NCI-H2171 (cell line): ENCODE measurements at places on chromosomes 13 and 19.

- DNase-seq = peak; percentile 77
Measured at GRCh38 chr19:7789447-7789846, 26.4 kb downstream of the CLEC4M start.

- DNase-seq = peak; percentile 76
Measured at GRCh38 chr19:56252699-56253422, 19.7 kb upstream of the EDDM13 start.

GRCh38 chr13:75721307-75721706 is 85.2 kb downstream of the LMO7 start:
- DNase-seq = no peak

DNA sequence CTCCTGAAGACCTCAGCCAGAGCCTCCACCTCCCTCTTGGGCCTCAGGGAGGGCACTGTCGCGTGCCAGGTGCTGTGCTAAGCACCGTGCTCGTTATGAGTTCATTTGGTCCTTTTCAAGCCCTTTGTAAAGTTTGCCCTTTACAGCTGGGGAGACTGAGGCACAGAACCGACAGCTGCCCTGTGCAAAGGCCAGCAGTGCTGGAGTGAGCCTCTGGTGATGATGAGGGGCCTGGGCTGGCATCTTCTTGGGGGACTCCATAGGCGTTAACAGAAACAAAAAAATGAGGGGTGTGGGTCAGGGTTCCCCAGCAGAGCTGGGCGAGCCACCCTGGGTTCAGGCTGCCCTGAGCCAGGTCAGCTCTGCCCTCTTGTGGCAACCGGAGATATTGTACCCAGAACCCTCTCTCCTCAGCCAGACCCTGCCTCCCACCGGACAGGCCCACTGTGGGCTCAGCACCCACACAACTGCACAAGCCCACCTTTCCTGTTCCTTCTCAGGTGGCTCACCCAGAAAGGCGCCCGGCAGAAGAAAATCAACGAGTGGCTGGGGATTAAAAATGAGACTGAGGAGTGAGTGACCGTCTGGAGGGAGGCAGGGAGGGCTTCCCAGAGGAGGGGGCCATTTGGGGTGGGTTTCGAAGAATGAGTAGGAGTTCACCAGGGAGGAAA is 5.5 kb upstream of the IFI30 start:
- peak; percentile 7 for DNase-seq

- no peak for DNase-seq
Measured at GRCh38 chr19:55623561-55623960, 805 bp downstream of the ZNF784 start.

DNA sequence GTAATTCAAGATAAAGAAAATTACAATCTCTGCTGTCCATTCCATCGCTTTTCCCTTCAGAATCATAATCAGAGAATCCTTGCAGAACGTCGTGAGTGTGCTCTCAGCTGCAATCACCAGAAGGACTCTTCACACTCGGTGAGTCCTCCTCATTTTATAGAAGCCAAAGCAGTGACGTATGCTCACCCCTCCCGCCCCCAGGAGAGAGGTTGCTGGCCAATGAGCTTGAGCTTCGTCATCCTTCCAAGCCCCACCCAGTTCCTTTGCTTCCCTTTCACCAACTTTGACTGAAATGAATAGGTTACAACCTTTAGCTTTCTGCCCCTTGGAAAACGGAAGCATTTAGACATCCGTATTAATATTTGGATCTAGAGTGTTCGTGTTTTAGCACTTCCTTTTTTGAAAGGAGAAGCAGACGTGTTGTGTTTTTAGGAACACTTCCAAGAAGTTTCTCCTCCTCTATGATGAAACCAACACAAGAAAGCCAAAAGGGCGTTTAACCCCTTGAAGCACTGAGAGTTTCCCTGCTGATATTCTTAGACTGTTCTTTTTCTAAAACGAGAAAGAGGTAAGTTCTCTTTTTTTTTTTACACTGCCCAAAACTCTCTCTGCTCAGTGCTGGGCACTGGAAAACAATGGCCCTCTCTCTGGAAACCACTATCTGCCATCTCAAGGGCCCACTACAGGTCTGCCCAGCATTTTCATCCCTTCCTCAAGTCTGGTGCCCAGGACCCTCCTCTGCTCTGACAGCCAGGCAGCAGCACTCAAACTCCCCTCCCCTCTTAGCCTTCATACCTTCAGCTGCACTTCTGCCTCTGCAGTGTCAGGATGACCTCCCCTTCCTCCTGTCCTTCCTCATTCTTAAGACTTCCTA is 44.3 kb upstream of the CEACAM21 start:
- DNase-seq = no peak

DNA sequence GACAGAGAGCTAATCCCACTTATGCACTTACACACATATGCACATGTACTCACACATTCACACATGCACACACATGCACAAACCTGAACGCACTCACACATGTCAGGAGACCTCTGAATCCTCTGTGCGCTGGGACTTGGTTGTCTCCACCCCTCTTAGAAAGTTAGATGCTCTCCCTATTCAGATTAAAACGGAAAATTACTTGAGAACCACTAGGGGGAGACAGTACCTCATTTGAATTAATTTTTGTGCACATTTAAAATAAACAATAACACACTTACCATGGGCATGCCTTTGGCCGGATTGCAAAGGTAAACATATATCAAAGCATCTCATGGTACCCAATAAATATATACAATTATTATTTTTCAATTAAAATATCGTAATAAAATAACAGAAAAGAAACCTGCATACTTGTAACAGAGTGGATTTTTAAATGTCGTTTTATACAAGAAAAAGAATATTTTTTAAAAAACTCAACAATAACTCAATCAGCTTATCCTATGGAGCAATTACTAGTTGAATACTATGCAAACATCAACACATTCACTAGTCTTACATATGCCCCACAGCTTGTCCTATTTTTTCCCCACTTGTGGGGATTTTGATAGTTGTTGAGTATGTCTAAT is 9.5 kb upstream of the LILRB4 start:
- no peak for DNase-seq

GRCh38 chr19:11273989-11274388 is 11.7 kb upstream of the DOCK6 start:
- DNase-seq = no peak

GRCh38 chr13:38990693-38991092 is at the start of gene STOML3:
TSS of gene STOML3 (minus strand) at chr13:38990831. CDS start at chr13:38990721, 110 bp downstream.
- DNase-seq = no peak

DNA sequence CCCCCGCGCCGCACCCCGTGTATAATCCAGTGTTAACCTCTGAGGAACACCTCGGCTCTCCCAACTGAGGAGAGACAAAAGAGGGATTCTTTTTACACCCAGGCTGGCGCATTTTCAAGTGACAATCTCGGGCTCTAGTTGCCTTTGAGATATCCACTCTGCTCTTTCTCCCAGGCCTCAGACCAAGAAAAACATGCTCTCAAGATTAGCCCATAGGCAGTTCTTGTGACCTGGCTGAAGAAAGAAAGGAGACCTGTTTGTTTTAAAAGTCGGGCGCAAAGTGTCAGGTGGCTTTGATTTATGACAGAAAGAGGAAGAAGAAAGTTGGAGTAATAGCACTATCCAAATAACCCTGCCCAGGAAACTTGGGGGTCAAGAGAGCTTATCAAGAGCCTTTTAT is 27.3 kb downstream of the SHISA2 start:
- DNase-seq = no peak

DNA sequence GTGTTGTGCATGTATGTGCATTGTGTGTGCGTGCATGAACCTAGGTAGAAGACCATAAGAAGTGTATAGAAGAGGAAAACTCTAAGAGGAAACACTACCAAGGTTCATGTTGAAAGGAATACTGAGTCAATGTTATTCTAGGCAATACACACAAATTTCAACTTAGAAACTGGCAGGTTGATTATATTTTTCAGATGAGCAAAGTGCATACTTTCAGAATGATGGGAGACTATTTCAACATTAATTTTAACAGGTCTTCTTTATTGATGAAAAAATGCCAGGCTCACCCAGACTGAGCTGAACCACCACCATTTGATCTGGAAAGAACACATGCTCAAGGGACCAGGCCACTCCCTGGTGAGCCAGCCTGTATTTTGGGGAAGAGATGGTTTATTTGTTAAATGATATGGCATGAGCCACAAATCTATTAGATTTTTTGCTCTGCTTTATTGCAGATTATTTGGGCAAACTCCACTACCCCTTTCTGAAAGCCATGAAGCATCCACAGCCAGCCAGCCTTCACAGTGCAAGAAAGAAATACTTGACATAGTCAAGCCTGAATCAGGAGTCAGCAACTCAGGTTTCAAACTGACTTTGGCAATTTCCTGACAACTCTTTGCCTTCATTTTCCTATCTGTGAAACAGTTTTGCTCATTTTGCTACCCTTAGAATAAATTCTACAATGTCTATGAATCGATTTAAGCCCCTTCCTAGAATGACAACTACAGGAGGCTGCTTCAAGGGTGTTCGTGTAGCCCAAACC is 368.9 kb downstream of the COG6 start:
- no peak for DNase-seq

- no peak for DNase-seq
Measured at GRCh38 chr19:57269515-57270250, 10.6 kb upstream of the ZNF460 start.

DNA sequence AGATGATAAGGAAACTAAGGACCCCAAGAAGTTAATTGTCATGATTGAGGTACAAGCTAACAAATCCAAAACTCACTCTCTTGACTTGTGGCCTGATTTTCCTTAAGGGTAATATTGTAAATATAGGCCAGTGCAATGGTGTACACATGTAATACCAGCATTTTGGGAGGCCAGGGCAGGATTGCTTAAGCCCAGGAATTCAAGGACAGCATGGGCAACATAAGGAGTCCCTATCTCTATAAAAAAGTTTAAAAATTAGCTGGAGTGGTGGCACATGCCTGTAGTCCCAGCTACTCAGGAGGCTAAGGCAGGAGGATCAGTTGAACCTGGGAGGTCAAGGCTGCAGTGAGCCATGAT is 28.7 kb upstream of the GARRE1 start:
- no peak for DNase-seq

DNA sequence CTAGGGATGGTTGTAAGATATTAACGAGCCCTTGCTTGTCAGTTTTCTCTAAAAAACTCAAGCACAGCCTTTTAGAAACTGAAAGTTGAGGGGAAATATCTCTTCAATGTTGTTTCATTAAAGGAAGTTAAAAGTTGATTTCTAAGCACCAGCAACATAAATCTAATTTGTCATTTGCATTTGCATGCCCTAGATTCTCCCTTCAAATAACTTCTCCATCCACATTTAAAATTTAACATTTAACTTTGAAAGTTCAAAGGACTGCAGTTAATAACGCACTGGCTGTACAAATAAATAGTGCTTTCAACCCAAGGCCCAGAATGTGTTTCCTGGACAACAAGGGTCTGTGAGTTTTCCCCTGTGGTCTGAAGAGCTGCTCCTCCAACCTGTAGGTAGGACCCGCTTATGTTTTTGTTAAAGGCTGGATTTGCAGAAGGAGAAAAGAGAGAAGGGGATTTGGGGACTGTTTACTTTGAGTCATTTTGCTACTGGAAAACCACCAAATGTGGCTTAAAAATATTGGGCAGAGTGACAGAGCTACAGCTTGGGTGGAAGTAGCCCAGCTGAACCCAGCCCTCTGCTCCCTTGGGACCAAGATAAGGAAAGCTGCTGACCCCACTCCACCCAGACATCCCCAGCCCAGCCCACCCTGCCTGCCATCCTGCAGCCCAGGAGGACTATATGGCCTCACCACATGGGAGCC is 39.8 kb downstream of the TNFRSF19 start:
- DNase-seq = no peak

DNA sequence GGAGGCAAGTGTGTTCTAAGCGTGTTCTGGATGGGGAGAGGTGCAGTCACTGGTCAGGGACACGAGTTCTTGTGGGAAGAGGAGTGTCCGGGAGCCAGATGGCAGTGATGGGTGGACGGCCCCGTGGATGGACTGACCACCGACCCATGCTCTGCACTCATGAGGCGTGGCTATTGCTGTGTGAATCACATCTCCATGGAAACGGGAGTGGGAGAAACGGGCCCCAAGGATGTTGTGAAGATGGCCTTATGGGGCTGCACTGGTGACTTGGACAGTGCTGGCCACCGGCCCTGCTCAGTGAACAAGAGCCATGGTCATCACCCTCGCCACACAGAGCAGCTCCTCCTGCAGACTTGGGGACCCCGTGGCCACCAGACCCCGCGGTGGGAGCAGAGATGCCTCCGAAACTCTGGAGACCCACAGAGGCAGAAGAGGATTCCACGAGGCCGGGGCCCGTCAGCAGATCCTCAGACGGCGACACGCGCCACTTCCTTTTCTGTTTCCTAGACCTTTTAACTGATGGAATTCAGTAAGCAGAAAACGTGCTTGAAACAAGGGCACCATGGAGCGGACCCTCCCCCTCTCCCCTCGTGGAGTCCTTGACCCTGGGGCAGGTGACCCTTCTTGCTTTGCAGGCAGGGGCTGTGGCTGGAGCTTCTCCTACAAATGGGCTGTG is 47.5 kb downstream of the GAS6 start:
- no peak for DNase-seq

GRCh38 chr13:89541091-89542030 is 1806.1 kb upstream of the MIR17HG start:
- DNase-seq = no peak

- DNase-seq = no peak
Measured at GRCh38 chr19:456547-457110, 4.2 kb downstream of the SHC2 start.
